Brain pericyte (primary cell): ENCODE measurements at places on chromosomes 7 and 10.

DNA sequence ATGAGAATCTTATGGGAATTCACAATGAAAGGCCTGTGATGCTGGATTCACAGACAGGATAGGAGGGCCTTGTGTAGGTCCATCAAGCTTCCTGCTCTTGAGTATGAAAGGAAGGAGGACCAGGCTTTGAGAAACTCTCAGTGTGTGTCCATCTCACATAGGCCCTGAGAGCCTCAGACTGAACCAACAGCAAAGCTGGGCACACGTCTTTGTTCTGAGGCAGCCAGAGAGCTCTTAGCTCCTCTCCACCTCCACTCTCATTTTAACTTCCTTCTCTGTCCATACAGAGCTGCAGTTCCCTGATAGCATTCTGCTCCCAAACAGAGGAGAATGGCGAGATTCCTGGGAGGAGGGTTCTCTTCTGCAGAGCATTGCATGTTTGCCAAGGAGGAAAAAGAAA lies 515.6 kb downstream of the CALN1 start:
- no peak for DNase-seq

DNA sequence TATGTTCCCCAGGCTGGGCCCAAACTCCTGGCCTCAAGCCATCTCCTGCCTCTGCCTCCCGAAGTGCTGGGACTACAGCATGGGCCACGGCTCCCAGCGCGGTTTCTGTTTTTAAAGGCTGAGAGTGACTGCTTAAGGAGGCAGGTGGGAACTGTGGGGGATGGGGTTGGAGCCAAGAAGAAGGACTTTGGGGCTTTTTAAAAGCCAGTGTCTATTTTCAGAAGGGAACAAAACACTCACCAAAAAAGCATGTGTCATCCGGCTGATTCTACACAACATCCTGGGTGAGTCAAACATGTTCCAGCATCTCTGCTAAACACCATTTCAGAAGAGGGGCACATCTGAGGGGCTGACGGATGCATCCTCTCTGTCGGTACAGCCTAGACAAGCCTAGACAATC lies 824.5 kb downstream of the TYW1 start:
- no peak for DNase-seq

GRCh38 chr10:1420661-1421362 lies 316.5 kb downstream of the ADARB2 start:
- no peak for DNase-seq

- DNase-seq = peak; percentile 55
Measured at GRCh38 chr7:78702770-78703169, 750.7 kb downstream of the MAGI2 start.

- no peak for DNase-seq
Measured at GRCh38 chr10:102067091-102067916, 2.2 kb downstream of the HPS6 start.

- no peak for DNase-seq
Measured at GRCh38 chr7:71220210-71220695, 88.3 kb downstream of the GALNT17 start.

GRCh38 chr7:111954474-111955381 lies 251.5 kb downstream of the DOCK4 start:
- no peak for DNase-seq

DNA sequence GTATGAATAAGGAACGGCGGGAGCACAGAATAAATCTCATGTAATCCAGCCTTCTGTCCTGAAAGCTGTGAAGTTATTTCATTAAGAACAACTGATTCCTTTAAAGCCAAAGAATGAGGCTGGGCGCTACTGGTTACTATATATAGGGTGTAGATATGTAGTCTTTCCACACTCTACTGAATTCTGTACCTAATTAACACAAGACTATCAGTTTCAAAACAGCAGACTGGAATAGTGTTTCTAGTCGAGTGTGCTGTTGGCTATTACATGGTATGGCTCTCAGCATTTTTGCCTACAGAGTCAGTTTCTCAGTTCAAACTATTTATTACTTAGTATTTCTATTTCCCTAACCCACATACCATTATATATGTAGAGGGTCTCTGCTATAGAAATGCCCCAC lies 163.3 kb downstream of the THSD7A start:
- DNase-seq = no peak

GRCh38 chr10:47285381-47286115 lies 14.4 kb upstream of the GDF10 start:
- no peak for DNase-seq

DNA sequence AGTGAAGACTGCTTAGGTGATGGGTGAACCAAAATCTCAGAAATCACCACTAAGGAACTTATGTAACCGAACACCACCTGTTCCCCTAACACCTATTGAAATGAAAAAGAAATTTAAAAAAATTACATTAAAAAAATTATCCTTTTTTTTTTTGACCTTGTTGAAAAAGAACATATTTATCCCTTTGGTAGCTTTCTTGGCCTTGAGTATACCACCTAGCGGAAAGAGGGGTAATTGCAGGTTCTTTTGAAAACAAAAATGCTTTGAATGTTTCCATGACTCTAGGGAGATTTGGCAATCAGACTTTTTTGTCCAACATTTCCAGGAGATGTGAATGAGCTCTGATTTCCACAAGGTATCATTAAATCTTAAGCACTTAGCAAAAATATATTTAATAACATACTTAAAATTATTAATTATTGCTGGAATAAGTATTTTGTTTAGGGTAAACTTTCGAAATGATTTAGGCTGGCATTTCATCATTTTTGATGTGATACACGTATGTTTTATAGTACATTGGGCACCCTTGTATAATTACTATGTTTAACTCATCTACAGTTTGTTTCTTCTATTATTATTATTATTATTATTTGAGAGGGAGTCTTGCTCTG lies 47.0 kb upstream of the ELMO1 start:
- DNase-seq = no peak

DNA sequence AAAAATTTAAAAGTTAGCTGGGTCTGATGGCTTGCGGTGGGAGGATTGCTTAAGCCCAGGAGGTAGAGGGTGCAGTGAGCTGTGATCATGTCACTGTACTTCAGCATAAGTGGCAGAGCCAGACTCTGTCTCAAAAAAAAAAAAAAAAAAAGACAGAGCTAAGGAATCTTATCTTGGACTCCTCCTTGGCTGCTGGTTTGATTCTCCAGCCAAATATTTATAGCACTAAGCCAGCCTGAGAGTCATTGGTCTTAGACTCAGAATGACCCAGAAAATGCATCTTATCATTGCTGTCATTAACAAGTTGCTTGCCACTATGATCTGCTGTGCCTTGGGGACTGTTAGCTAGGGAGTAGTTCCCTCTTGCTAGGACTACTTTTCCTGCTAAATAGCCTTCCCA lies 164.7 kb downstream of the GNAT3 start:
- no peak for DNase-seq

DNA sequence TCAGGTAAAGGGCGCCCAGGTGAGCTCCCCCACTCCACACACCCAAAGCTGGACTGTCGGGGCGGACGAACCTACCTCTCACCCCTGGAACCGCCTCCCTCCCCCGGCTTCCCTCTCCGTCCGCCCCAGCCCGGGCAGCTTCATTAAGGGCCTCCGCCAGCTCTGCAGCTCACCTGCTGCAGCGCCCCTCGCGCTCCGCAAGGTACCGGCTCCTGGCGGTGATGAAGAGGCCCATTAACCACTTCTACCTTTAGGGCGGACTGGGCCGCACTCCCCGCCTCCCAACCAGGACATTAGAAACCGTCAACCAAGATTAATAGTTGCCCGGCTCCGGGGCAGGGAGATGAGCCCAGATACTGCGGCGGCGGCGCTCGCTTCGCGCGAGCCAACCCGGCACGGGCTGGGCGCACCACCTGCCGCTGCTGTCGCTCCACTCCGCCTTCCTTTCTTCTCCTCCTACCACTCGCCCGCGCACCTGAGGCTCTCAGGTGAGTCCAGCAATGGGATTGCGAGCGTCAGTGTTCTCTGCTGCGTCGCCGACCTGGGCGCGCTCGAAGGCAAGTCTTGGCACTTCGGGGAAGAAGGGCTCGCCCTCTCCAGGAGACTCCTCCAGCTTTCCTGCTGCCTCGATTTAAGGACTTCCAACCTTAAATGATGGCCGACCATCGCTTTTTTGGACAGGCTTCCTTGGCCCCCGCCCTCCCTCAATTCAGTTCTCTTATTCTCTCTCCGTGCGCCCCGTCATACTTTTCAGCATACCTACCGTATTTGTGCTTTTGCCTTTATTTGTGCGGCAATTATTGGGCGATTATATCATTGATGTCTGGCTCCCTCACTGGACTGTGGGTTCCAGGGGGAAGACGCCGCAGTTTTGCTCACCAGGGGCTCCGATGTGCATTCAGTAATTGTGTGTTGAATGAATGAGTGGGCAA lies 13.6 kb upstream of the KAZALD1 start:
- no peak for DNase-seq

GRCh38 chr10:29268011-29268410 lies 20.9 kb upstream of the LYZL1 start:
- no peak for DNase-seq

DNA sequence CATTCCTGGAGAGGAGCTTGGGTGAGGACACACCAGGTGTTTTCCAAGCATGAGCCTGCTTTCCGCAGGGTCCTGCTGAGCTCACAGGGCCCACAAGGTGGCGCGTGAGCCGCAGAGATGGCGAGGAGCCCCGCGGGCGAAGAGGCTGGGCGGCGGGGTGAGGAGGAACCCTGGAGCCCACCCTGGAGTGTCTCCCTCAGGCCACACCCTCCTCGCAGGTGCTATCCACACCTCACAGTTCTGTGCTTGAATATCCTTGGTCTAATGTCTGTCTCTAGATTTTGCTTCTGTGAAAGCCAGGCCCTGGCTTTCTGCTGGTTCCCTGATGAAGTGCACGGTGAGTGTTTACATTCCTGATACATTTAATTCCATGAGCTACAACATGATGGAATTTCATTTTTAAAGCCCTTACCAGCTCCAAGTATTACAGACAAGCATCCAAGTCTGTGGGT lies 433.6 kb downstream of the ACTR3B start:
- no peak for DNase-seq

- DNase-seq = no peak
Measured at GRCh38 chr7:48031111-48031510, 2.2 kb upstream of the SUN3 start.

DNA sequence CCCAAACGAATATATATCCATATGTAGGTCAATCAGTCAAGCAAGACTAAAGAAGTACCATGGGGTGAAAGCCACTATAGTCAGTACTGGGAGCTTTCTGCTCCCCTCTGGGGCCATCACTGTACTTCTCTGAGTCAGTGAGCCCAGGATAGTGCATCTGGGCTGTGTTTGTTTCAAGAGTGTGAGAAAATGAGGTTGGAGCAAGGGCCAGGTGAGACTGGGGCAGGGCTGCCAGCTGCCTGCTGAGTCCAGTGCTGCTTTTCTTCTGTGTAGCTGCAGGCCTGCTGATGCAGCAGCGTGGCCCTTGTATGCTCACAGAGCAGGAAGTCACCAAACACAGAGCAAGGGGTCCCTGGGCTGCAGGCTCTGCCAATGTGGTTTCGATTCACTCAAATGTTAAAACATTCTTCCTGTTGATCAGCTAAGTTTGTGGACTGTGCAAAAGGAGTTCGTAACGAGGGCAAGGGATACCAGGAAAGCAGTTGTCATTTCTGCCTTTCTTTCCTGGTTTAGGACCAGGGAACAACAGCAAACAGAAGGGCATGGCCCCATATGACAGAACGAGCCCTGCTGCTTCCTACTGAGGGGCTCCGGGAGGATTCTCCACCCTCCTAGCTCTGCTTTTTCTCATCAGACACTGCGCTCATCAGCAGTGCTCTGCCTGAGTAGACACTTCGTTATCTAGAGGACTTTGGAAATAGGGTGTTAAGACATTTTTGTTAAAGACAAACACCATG lies 65.4 kb upstream of the TNS3 start:
- DNase-seq = no peak

DNA sequence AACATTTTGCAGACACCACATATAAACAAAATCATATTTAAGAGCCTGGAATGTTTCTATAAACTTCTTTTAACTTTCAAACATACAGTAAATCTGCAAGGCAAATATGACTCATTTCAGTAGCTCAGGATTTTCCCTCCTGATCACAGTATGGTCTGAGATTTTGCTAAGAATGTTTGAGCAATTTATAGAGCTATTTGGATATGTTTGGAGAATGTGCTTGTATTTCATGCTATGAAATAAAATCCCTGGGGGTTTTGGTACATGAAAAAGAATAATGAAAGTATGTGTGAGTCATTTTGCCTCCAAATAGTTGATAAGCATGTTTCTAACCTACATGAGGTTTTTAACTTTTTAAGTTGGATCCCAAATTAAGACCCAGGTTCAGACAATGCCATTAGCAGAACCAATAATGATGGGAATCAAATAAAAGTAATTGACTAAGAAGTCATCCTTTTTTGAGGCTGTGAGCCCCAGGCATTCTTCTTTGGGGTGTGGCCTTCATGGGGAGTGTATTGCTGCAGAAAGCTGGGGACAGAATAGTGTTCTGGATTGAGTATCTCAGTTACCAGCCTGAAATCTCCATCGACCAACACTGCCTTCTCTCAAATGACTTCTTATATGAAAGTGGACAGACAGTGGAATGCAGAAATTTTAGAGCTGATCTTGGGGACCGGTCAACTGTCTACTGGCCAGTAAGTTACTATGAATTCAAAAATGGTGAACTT lies 66.1 kb upstream of the AGBL3 start:
- DNase-seq = peak; percentile 63

- no peak for DNase-seq
Measured at GRCh38 chr7:139426258-139427028, 57.0 kb downstream of the KLRG2 start.

DNA sequence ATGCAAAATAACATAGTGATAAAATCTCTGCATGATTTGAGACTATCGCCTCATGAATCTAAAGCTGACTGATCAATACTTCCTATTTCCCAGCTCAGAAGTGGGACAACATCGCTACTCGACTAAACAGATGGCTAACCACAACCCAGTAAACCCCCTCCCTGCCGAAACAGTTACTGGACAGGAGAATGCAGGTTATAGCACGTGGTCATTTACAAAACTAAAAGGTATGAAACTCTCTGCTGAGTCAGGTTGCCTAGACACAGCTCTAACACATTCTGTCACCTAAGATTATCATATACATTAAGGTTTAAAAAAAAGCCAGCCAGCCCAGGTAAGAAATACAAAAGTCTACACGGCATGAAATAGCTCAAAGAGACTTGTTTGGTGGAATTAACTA lies 64.0 kb downstream of the CTBP2 start:
- DNase-seq = no peak

DNA sequence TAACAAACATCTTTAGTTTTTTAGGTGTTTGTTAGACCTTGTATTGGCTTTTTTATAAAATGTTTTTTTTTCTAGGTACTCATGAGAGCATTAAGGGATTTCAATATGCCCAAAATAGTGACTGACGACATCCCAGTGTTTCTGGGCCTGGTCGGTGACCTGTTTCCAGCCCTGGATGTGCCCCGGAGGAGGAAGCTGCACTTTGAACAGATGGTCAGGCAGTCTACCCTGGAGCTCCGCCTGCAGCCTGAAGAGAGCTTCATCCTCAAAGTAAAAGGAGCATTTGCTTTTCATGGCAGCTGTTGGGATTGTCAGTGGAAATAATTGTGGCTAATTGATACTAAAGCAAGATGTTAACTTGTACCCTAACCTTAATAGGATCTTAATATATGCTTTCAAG lies 161.5 kb downstream of the DNAH11 start:
- DNase-seq = no peak
